ENCODE measurements at places on chromosomes 5 and 9. TPM values are rescaled to one million over a fixed set of nuclear protein-coding genes. Genes with fewer than 3 reads are reported as not detected.

Gene LIFR
- 83.8 TPM for total RNA-seq

Gene SLC36A3
- total RNA-seq = not detected

Gene ORM2
- 52.0 TPM for total RNA-seq

Gene SMIM33
- not detected for total RNA-seq

GRCh38 chr9:79006546-79006945 lies 565.2 kb upstream of the TLE4 start:
- H3K27ac ChIP-seq = no peak overlapping the region
- H3K4me1 ChIP-seq = no peaks in the 10 kb centered on the region
- DNase-seq = no peak
- H3K4me3 ChIP-seq = no peak overlapping the region
- no peaks in the 10 kb centered on the region for H3K27me3 ChIP-seq
- no peaks in the 10 kb centered on the region for H3K36me3 ChIP-seq

DNA sequence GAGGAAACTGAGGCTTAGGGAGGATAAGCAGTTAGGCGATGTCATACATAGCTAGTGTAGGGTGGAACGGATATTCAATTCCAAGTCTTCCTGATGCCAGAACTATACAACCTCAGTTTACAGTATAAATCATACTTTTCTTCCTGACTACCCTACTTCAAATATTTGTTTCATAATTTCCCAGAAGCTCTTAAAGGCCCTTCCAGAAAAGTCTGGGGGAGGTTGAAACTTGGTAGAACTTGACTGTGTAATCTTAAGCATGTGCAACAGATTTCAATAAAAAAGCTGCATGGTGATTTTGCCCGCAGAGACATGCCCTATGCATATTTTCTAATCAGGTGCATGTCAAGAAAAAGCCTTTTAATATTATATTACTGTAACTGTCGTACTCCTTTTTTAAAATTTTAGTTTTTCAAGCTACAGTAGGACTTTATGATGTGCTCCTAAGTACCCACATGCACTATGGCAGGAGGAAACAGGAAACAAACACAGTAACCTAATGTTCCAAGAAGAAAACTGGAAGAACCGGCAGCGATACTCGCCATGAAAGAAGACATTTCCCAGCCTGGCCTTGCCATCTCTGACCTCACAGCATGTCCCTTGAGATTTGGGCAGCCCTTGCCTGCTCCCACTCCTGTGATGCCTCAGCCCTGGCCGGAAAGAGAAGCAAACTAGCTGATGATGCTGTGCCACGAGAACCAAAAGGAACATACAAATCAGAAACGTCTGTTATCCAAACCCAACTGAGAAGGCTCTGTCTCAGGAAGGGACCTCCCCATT lies 266.0 kb downstream of the EFNA5 start:
- H3K4me1 ChIP-seq = no peaks in the 10 kb centered on the region
- H3K4me3 ChIP-seq = no peak overlapping the region
- DNase-seq = no peak
- no peaks in the 10 kb centered on the region for H3K36me3 ChIP-seq
- no peak overlapping the region for H3K27ac ChIP-seq

GRCh38 chr5:52767217-52767743 lies 20.4 kb upstream of the ITGA1 start:
- H3K4me1 ChIP-seq = no peaks in the 10 kb centered on the region
- DNase-seq = no peak
- no peaks in the 10 kb centered on the region for H3K36me3 ChIP-seq
- H3K27ac ChIP-seq = no peak overlapping the region

GRCh38 chr9:125659201-125659840 lies 47.7 kb downstream of the MAPKAP1 start:
- no peak overlapping the region for H3K4me3 ChIP-seq
- H3K4me1 ChIP-seq = no peaks in the 10 kb centered on the region
- no peak for DNase-seq
- H3K27ac ChIP-seq = no peak overlapping the region
- no peaks in the 10 kb centered on the region for H3K36me3 ChIP-seq

DNA sequence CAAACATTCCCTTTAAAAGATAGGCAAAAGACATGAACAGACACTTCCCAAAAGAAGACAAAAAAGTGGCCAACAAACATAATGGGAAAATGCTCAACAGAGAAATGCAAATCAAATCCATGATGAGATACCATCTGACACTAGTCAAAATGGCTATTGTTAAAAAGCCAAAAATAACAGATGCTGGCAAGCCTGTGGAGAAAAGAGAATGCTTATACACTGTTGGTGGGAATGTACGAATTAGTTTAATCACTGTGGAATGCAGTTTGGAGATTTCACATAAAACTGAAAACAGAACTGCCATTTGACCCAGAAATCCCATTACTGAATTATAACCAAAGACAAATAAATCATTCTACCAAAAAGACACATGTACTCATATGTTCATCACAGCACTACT lies 58.3 kb upstream of the WDR41 start:
- no peak overlapping the region for H3K4me3 ChIP-seq
- H3K4me1 ChIP-seq = no peaks in the 10 kb centered on the region
- no peak overlapping the region for H3K27ac ChIP-seq
- no peaks in the 10 kb centered on the region for H3K27me3 ChIP-seq

DNA sequence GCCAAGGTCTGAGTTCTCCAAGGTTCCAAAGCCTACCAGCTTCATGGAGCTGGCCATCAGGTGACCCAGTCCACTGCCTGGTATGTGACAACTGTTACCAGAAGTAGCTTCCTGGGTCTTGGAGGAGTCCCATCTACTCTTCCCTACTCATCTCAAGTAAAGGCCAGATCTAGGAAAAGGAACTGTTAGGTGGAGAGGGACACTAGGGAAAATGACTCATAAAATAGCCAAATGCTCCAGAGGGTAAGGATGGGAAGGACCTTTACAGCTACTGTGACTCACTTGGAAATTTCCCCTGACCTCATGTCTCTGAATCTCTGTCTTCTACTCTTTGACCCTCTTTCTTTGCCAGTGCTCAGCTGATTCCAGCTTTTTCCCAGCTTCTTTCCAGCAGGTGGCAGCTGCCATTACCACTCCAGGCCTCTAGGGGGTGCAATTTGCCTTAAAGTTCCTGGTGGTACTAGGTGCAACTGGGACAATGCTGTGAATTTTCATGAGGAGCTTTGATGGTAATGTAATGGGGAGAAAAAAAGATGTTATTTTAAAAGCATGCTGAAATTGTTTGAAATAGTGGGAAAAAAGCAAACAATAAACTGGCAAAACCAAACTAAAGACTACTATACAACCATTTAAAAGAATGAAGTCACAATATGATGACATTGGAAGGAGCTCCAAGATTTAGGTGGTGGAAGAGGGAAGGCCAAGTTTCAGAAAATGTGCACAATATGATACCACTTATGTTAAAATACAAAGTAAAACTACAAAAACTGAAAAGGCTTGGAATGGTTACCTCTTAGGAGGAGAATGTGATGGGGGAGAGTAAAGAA lies 27.1 kb upstream of the MYORG start:
- no peak overlapping the region for H3K4me3 ChIP-seq
- DNase-seq = peak; percentile 87
- no peaks in the 10 kb centered on the region for H3K27me3 ChIP-seq
- H3K27ac ChIP-seq = peak overlapping the region; percentile 18
